Mesothelial cell of epicardium (in vitro differentiated cells): ENCODE measurements at places on chromosomes 6 and 20.

DNA sequence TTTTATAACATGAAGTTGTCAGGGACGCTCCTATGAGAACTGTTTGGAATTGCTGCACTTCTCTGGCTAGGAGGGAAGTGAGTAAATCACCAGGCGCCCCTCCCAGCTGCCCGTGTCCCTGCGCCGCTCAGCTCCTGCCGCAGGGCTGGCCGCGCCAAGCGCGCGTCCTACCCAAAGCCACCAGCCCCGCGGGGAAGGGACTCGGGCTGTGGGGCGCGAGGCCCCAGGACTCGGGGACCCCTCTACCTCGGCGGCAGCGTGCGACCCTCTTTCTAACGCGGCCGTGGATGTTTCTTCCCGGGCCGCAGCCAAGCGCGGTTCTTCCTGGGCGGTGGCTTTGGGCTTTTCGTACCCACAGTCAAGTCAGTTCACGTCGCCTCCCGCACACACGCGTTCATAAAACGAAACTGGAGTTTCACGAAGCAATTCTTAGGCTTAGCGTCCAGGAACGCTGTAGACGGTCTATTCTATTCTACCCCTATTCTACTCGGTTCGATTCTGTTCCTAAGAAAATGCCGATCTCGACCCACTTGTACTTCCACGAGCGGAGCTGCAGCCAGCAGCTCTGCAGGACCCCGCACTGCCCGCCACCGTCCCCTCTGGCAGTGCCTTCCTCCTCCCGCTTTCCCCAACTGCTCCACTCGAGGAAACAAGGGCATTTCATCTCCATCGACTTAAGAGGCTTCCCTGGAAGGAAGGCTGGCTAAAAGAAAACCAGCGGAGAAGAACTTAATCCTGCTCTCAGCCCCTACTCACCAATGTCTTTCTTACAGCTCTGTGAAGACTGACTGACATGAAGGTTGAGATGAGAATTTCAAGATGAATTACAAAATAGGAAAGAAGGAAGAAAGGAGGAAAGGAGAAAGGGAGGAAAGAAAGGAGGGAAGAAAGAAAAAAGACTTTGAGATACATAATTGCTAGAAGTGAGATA lies 15.4 kb downstream of the FOXC1 start:
- no peak for DNase-seq

DNA sequence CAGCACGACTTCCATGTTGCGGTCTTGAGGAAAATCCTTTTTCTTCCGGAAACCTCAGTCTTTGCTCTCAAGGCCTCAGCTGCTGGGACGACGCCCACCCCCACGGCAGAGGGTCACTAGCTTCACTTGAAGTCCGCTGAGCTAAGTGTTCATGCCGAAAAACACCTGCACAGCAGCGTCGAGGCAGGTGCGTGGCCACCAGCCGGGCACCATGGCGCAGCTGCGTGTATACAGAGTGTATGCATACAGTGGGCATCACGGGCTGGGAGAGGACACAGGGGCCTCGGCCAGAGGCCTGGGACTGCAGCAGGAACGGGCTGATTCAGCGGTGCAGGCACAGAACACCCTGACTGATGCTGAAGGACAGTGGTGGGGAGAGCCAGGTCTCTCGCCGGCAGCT lies 20.1 kb downstream of the KCNQ2 start:
- no peak for DNase-seq

DNA sequence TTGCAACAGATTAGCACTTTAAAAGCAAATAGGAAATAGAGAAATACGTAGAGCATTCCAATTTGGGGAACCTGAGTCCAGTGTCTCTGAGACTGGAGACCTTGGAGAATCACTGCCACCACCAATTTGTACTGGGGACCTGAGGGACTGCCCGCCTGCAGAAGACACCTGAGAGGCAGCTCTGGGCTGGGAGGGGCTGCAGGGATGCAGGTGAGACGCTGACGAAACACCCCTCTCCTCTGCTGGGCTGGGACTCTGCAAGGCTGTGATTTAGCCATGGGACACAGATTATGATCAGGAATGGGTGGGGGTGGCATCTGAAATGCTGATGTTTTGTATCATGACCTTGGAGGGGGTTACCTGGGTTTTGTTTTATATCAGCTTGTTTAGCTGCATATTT lies 7.0 kb upstream of the APMAP start:
- DNase-seq: no peak

GRCh38 chr6:23951691-23952090 lies 174.3 kb upstream of the NRSN1 start:
- no peak for DNase-seq

- no peak for DNase-seq
Observed at GRCh38 chr6:42864602-42865001, 14.8 kb upstream of the RPL7L1 start.
